ENCODE measurements at places on chromosomes 7 and 10. TPM values are rescaled to one million over a fixed set of nuclear protein-coding genes. Genes with fewer than 3 reads are reported as not detected.

DNA sequence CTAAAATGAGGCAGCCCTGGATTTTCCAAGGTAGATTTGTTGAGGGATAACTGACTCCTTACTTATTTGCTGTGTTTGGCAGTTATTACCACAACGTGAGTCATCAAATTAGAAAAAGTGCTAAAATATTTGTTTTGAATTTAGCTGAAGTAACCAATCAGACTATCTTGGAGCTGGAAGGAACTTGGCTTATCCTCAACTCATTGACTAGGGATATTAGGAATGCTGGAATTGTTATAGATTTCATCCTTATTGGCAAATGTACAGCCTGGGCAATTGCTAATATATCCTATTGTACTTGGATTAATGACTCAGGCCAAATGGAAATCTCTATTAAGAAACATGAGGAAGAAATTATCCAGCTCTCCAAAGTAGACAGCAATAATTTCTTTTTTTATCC, 1189.0 kb upstream of the LRRN3 start:
- H3K36me3 ChIP-seq, result no peaks in the 10 kb centered on the region
- H3K4me1 ChIP-seq, result no peaks in the 10 kb centered on the region
- H3K4me3 ChIP-seq, result no peak overlapping the region
- DNase-seq, result no peak
- H3K27me3 ChIP-seq, result no peaks in the 10 kb centered on the region

GRCh38 chr7:40623863-40624262, 489.1 kb downstream of the SUGCT start:
- H3K27ac ChIP-seq, result no peak overlapping the region
- DNase-seq, result no peak
- H3K4me3 ChIP-seq, result no peak overlapping the region
- no peaks in the 10 kb centered on the region for H3K36me3 ChIP-seq
- no peaks in the 10 kb centered on the region for H3K4me1 ChIP-seq

DNA sequence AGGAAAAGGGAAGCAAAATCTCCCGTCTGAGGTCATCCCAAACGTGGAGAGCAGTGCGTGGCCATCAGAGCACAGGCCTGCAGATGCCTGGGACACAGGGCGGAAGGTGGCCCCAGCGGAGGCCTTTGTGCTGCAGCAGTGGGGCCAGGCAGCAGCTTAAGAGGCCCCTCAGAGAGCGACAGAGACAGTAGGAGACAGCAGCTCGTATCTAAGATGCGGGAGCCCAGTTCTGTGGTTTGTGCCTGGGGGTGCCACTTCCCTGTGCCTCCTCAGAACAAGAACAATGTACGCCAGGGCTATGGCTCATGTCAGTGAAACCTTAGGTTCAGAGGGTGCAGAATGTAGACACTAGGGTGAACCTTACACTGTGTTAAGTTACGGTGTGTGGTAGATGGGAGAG, 316.6 kb upstream of the AKR1E2 start:
- H3K36me3 ChIP-seq, result no peaks in the 10 kb centered on the region
- H3K27ac ChIP-seq, result no peak overlapping the region
- H3K4me1 ChIP-seq, result peaks cover 6% of the 10 kb centered on the region
- H3K4me3 ChIP-seq, result no peak overlapping the region

GRCh38 chr7:45703373-45703821, 129.2 kb downstream of the ADCY1 start:
- H3K27ac ChIP-seq, result no peak overlapping the region
- DNase-seq, result no peak
- no peak overlapping the region for H3K4me3 ChIP-seq
- peaks cover 37% of the 10 kb centered on the region for H3K27me3 ChIP-seq
- H3K4me1 ChIP-seq, result no peaks in the 10 kb centered on the region
- H3K36me3 ChIP-seq, result no peaks in the 10 kb centered on the region

GRCh38 chr7:45081670-45081974, 7.1 kb downstream of the NACAD start:
- no peak overlapping the region for H3K27ac ChIP-seq
- no peaks in the 10 kb centered on the region for H3K27me3 ChIP-seq
- peak; percentile 85 for DNase-seq
- H3K4me1 ChIP-seq, result no peaks in the 10 kb centered on the region
- H3K36me3 ChIP-seq, result no peaks in the 10 kb centered on the region

DNA sequence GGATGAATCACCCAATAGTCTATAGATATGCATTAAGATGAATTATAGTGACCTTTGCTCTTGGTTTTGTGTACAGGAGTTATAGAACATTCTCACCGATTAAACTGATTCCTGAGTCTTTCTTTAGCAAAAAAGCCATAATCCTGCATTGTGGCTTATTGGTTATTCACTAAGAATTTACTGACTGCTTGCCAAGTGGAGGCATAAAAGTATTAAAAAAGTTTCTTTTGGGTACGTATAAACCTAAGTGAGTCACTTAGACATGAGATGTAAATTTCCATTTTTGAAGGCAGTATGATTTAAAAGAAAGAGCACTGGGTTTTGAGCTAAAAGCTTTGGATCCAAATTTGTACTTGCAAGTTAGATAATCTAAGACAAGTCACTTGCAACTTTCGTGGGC, 100.7 kb downstream of the CDK6 start:
- H3K4me3 ChIP-seq, result no peak overlapping the region
- no peak for DNase-seq
- no peaks in the 10 kb centered on the region for H3K36me3 ChIP-seq

Gene PHYH
- total RNA-seq, result 38.9 TPM

DNA sequence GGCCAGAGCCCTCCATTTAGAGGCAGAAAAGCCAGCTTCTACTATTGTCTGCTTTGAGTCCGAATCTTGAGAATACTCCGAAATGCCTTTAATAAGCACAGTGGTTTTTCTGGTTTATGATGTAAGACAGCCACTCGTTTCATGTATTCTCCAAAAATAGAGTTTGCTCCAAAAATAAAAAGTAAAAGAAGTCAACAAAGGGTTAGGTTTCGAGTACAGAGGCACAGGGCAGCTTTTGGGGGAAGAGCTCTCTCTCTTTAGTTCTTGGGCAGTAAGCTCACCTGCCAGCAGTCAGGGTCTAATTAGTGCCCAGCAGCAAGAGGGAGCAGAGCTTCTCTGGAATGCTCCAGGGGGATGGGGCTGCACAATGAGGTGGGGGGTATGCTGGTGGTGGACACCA, 20.2 kb downstream of the CREB3L2 start:
- no peak for DNase-seq
- H3K4me3 ChIP-seq, result no peak overlapping the region
- peak overlapping the region; percentile 98 for H3K27ac ChIP-seq
- H3K36me3 ChIP-seq, result peaks cover 11% of the 10 kb centered on the region
- H3K4me1 ChIP-seq, result peaks cover 90% of the 10 kb centered on the region

- no peaks in the 10 kb centered on the region for H3K4me1 ChIP-seq
- no peaks in the 10 kb centered on the region for H3K36me3 ChIP-seq
- H3K27me3 ChIP-seq, result no peaks in the 10 kb centered on the region
- H3K4me3 ChIP-seq, result no peak overlapping the region
- H3K27ac ChIP-seq, result no peak overlapping the region
These were observed 48.0 kb upstream of the MSRB2 start for GRCh38 chr10:23047201-23048050.

DNA sequence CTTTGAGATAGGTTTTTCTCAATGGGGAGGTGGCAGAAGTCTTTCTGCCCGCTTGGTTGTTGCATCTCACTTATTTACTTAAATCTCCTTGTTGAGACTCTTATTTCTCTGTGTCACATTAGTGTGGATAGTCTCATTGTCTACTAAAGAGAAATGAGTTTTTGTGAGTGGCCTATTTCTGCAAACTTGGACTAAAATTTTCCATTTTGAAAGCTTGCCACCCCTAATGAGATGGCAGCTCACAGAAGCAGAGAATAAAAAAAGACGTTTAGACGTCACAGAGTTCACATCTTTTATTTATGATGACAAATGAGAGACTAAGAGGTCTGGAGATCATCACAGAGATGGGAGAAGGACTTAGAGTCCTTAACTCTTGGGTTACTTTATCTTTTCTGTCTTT, 262.7 kb upstream of the PHYHIPL start:
- H3K4me3 ChIP-seq, result no peak overlapping the region
- no peak for DNase-seq
- no peaks in the 10 kb centered on the region for H3K36me3 ChIP-seq
- no peaks in the 10 kb centered on the region for H3K4me1 ChIP-seq
- no peak overlapping the region for H3K27ac ChIP-seq
- no peaks in the 10 kb centered on the region for H3K27me3 ChIP-seq

Measured in osteoblast (primary cell).